Stimulated activated CD4-positive, alpha-beta T cell treated with anti-CD3 and anti-CD28 coated beads, TNF-alpha, amount 100 ng/mL, for 1 hour (primary cell): ENCODE measurements at places on chromosomes 4 and X.

DNA sequence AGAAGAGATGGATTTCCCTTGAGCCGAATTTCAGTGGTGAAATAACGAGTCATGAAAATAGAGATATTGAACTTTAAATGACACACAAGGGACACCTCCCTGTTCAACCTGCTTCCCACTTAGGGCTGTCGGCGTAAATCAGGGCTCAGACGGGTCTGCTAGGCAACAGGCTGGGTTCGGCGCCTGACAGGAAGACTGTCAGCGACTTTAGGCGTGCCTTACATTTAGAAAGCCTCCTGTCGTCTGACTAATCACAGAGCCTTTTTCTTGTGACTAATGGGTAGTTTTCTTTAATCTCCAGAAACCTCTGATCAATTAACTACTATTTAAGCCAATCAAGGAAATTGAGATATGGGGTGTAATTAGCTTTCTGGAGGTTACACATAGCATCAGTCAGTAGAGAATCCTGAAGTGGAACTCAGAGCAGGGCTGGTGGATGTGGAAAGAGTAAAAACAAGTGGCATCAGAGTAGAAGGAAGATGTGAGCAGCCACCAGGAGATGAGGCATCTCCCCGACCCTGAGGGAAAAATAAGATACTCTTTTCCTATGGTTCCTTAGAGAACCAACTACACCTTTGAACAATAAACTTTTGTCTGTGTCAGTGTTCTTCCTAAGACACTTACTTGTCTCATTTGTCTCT lies 86.2 kb upstream of the HS3ST1 start:
- no peak for DNase-seq

DNA sequence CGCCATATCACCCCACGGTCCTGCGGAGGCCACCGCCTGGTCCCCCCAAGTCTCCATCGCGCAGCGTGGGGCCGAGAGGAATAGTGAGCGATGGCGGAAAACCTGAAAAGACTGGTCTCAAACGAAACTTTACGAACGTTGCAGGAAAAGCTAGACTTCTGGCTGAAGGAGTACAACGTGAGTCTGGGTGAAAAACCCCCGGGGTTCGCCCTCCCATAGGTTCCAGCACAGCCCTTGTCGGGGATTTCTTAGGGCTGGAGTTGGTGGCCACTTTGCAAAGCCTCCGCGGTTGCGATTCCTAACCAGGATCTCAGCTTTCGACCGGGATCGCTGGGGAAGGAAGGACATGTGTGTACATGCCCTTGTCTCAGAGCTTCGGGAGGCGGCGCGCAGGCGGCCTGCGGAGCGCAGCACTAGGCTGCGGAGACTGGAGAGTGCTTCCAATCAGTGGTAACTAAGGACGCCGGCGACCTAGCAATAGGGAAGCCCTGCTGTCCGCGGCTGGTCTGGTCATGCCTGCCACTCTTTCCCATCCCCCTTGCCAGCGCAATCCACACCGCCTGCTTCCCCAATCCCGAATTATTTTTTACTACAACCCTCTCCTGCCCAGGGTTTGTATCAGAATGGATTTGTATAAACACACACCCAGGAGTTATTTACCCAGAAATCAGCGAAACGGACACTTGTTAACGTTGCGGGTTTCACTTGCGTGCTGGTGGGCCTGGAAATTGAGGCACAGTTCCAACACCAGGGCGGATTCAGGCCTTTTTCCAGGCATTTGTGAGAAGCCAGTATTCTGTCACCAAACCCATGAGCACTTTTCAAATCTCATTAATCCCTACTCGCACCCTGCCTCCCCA lies 741 bp downstream of the SPATA18 start:
- no peak for DNase-seq

- DNase-seq = no peak
Measured at GRCh38 chr4:91636083-91636482, 667.7 kb upstream of the GRID2 start.

- no peak for DNase-seq
Measured at GRCh38 chr4:108834835-108835384, 72.1 kb upstream of the ETNPPL start.

- DNase-seq = no peak
Measured at GRCh38 chr4:123606946-123607542, 210.4 kb downstream of the SPRY1 start.

DNA sequence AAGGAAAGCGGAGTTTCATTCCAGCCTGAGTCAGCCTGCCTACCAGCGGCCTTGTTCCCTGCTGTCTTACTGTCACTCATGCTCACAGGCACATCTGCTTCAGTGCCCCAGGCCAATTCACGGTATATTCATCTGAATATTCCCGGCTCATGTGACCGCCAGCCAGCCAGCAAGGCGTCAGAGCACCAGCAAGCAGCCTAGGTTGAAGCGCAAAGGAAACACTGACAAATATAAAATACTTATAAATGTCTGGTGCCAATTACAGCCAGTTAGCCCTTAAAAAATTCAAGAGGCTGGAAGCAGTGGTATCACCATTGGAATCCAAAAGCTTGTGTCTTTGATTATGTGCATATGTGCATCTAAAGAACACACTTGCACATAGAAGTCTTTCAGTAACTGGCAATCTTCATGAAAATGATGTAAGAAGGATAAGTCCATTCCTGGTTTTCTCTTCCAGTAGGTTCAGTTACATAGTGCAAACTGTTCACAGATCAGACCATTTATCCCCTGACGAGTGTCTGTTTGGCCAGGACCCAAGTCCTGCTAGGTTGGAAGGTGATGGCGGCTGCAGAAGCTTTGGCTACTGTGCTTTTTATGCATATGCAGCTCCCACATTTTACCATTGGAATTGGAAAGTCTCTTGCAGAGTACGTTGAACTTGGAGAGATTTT lies 61.3 kb downstream of the LUZP4 start:
- DNase-seq = no peak

DNA sequence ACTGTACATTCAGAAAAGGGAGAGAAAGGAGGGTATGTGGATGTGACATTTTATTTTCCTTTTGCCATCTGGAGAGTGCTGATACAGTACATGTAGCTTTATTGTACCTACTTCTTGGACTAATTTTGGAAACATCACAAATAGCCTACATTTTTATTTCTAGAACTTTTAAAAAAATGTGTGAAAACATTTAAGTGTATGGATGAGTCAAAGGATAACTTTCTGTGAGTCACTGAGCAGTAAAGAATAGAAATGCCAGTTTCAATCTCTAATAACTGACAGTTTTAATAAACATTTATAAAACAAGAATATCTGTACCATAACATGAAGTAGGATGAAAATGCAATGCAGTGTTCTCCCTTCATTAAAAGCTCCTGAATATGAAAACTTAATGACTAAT lies 374.4 kb upstream of the NWD2 start:
- DNase-seq = no peak

- DNase-seq = no peak
Measured at GRCh38 chr4:38547052-38547451, 116.9 kb upstream of the KLF3 start.

DNA sequence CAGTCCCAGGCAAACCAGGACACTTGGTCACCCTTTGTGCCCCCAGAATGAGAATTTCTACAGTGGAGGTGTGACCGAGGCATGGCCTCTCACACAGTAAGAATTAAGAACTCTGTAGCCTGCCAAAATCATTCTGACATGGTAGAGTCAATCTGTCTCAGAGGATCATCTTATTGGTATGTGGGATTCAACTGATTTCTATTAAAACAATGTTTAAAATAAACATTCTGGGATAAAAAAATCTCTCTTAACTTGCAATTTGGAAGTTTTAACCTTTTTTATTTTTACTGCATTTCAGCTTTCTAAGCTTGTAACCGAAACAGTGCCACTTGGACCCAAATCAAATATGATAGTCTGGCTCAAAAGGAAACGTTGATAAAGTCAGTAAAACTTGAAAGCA lies 165.4 kb upstream of the LDB2 start:
- DNase-seq = no peak

DNA sequence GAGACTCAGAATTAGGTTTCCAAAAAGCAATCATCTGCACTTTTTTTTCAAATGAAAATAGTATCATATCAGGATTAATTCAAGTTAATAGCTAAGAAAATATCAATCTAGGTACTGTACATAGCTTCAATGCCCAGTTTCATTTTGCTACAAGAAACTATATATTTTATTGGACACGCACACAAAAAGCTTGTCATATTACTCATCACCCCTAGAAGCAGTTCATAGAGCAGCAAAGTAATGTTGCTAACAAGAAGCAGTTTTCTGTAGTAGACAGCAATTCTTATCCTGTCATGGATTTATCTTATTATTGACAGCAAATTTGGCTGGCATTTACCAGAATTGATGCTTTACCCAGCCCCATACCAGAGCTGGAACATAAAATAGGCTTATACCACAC lies 52.3 kb upstream of the LSM6 start:
- no peak for DNase-seq

DNA sequence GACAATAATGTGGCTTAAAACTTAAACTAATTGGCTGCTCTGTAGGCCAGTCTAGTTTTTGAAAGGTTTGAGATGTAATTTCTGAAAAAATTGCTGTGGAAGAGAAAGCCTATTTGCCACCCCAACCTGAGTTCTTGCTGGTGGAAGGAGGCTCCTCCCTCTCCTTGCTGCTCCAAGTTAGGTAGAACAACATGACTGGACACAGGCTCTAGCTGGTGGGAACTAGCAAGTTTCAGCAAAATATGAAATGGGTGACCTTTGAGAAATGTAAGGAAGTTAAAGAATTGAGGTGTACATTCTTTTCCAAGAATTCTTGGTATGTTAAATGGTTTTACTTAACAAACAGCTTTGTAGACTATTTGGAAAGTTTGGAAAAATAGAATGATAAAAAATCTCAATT lies 8.0 kb downstream of the RPL34 start:
- DNase-seq = no peak

GRCh38 chrX:16828124-16828908 lies 41.8 kb downstream of the RBBP7 start:
- no peak for DNase-seq

- no peak for DNase-seq
Measured at GRCh38 chr4:94534401-94535312, 82.9 kb downstream of the PDLIM5 start.

DNA sequence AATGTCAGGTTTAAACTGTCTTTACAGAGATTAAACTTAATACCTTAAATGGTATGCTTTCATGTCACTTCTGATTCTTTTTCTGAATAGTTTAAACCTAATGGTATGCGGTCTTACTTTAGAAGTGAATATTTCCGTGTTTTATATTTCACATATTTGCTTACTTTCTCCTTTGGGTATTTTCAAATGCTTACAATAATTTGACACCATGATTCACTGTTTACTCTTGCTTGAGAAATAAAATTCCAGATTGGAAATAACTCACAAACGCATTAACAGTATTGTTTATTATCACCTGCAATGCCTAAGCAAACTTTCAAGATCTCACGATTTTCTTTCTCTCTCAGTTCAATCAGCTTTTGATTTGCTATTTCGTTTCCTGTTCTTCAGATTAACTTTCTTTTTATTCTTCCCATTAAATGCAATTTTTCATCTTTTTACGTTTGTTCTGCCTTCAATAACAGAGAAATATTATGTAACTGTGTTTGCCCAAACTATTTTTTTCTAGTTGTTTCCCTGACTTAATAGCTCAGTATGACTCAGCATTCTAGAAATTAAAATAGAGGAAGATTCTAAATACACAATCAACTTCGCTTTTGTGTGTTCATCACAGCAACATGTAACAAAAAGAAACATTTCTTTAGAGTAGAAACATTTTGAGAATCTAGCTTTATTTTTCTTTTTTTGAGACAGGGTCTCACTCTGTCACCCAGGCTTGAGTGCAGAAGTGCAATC lies 955.5 kb upstream of the PRKX start:
- DNase-seq = no peak

- DNase-seq = no peak
Measured at GRCh38 chr4:4624276-4624897, 82.5 kb upstream of the STX18 start.

DNA sequence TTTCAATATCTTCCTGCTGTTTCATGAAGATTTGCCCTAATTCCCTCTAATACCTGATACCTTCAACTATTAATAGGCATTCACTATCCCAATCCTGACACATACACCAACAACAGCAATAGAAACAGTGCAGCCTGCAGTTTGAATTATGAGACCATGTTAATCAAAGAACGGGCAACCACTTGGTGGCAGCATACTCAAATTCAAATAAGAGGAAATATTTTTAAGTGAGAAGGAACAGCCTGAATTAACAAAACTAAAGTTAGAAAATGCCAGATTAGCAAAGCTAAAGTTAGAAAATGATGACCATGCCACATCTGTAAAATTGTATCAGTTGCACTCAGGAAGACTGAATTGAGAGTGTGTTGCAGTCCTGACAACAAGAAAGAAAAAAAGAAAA lies 204.9 kb downstream of the SMARCA1 start:
- DNase-seq = no peak

GRCh38 chr4:32958586-32958985 lies 2238.4 kb downstream of the PCDH7 start:
- DNase-seq = no peak

DNA sequence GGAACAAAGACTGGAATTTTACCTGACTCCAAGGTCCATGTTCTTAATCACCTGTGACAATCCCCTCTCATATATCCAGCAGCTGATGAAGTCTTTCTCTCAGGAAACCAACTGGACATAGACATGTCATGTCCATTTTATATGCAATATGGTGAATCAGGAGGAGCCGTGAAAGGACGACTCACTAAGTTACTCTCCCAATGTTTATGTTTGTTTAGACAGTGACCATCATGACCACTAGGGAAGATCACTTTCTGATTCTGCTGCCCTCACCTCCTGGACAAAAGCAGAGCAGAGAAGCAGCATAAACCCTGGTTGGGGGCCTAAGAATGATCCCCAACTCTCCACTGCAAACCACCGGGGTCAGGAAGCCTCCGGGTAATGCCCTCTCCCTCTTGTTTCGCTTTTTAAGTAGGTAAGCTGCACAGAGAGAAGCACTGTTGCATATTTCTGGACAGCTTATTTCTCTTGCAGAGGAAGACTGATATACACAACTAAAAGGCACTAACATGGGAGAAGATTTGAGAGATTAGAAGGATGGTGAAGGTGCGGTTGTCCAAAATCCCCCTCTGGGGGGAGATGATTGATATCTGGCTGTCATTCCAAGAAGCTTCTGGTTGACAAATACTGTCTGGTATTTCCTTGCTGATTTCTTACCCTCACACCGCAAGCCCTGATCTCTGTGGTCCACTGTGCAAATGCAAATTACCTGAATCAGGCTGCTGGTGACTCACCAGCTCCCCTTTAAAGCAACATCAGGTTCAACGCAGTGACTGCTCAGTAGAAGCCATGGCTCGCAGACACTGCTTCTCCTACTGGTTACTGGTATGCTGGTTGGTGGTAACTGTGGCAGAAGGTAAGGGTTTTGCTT lies at the start of gene ODAPH:
TSS of gene ODAPH (plus strand) at position 773 of the 871 bp plus-strand sequence. CDS start at position 790, 17 bp downstream.
- DNase-seq = no peak

- DNase-seq = no peak
Measured at GRCh38 chr4:81196126-81196650, 18.8 kb downstream of the PRKG2 start.

DNA sequence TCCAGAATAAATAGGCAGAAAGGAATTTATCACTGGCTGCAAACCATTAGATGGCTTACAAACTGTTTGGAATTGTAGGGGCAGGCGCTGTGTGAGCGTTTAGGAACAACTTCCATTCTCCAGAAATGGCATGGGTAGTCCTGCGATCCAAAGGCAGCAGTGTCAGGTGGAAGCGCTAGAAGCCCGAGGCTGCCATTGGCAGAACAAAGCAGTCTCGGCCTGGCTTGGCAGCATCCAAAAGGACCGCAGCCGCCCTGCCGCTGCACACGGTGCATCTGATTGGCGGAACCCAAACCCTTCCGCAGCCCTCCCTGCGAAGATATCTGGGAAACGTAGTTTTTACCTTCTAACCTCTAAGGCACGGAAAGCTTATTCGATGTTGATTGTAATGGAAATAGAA lies 23.6 kb upstream of the YTHDC1 start:
- DNase-seq = no peak

GRCh38 chr4:153255233-153255632 lies 51.0 kb downstream of the TRIM2 start:
- DNase-seq = no peak

- no peak for DNase-seq
Measured at GRCh38 chrX:122046815-122047214, 999.4 kb downstream of the GLUD2 start.
